ENCODE measurements at places on chromosomes 11 and 22.

DNA sequence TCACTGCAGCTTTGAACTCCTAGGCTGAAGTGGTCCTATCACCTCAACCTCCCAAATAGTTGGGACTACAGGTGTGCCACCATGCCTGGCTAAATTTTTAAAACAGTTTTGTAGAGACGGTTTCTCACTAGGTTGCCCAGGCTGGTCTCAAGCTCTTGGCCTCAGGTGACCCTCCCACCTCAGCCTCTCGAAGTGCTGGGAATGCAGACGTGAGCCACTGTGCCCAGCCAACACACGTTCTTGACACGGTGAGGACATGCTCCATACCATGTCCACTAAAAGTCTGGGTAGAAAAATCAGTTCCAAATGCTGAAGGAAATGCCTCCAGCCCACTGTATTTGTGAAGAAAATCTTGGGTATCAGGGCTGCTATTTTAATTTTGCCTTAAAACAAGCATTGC, 46.9 kb downstream of the PDHX start:
- no peak for DNase-seq

DNA sequence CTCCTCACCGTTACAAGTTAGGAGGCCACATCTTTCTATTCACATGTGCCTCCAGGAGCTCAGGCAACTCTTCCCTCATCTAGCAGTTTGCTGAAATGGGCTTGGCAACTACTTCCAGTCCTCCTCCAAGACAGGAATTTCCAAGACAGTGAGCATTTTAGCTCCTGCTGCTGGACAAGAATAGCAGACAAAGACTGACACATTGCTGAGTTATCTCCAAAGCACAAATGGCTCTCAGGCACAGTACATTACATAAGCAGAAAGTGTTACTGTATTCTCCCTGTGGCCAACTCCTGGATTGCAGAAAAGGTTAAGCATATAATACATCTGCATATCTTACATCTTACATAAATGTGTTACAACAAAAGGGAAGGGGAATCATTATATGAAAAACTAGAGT, 83.2 kb upstream of the POU2AF2 start:
- no peak for DNase-seq

DNA sequence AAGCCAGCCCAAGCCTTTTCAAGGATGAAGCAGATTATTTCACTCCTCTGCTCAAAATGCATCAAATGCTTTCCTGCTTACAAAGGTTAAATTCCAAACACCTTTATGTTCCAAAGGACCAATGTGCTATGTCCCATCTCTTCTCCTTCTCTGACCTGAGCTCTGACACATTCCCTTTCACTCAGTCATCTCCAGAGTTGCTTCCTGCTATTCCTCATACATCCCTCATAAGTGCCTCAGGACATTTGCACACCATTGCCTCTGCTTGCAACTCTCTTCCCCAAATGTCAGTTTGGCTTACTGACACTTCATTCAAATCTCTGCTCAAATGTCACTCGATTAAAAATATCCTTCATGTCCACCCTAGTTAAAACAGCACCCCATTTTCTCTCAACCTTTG, 53.3 kb upstream of the BMAL1 start:
- DNase-seq: no peak

GRCh38 chr22:47884775-47885174, 1122.3 kb downstream of the TBC1D22A start:
- no peak for DNase-seq

- no peak for DNase-seq
These were observed 9.0 kb upstream of the OR6M1 start for GRCh38 chr11:123815122-123815521.

- no peak for DNase-seq
These were observed 10.8 kb upstream of the CCT8L2 start for GRCh38 chr22:16603448-16603768.

- DNase-seq: no peak
These were observed 5.3 kb downstream of the SLC7A4 start for GRCh38 chr22:21026783-21027692.

- DNase-seq: no peak
These were observed 23.1 kb downstream of the TTC17 start for GRCh38 chr11:43381802-43382201.

- no peak for DNase-seq
These were observed 212.0 kb downstream of the CSNK2A3 start for GRCh38 chr11:11141065-11141464.

- DNase-seq: no peak
These were observed 179.1 kb downstream of the TENM4 start for GRCh38 chr11:79261684-79262083.

DNA sequence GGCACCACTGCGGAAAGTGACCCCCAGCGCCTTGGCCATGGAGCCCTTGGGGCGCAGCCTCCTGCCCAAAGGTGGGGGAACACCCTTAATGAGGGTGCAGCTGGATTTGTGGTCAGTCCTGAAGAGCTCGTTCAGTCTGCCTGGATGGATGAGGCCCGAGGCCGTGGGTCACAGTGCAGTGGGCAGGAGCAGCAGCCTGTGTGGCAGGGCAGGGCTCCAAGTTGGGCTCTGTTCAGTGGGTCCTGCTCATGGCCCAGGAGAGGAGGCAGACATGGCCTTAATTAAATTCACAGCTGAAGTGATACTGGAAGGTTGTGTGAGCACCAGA, 33.3 kb downstream of the FAM83F start:
- DNase-seq: no peak

- DNase-seq: no peak
These were observed 20.3 kb downstream of the SBF2 start for GRCh38 chr11:10273738-10274137.

GRCh38 chr22:49305214-49305965, 522.3 kb downstream of the BRD1 start:
- DNase-seq: peak; percentile 32

DNA sequence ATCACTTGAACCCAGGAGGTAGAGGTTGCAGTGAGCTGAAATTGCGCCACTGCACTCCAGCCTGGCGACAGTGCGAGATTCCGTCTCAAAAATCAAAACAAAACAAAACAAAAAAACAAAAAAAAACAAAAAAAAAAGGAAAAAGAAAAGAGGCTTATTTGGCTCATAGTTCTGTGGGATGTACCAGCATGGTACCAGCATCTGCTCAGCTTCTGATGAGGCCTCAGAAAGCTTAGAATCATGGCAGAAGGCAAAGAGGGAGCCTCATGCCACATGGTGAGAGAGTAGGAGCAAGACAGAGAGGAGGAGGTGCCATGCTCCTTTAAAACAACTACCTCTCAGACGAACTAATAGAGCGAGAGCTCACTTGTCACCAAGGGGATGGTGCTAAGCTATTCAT, 10.6 kb upstream of the PTS start:
- no peak for DNase-seq

All from NCI-H345 (cell line).